ENCODE measurements at places on chromosomes 11 and 22.

GRCh38 chr22:26033071-26033470, 136.2 kb upstream of the SEZ6L start:
- no peak for DNase-seq

DNA sequence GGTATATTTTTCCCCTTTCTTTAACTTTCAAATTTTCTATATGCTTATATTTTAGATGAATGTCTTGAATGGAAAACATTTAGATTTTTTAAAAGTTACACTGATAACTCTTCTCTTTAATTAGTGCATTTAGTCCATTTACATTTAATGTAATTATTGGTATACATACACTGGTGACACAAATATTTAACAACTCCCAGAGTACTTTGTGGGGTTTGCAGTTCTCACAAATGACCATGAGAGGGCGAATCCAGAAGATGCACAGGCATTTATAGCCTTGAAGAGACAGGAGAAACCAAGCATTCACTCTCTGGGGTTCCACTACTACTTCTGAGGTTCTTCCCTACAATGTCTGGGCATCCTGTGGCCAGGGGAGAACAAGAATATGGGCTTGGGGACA, 125.1 kb downstream of the TIMP3 start:
- DNase-seq, result peak; percentile 23

DNA sequence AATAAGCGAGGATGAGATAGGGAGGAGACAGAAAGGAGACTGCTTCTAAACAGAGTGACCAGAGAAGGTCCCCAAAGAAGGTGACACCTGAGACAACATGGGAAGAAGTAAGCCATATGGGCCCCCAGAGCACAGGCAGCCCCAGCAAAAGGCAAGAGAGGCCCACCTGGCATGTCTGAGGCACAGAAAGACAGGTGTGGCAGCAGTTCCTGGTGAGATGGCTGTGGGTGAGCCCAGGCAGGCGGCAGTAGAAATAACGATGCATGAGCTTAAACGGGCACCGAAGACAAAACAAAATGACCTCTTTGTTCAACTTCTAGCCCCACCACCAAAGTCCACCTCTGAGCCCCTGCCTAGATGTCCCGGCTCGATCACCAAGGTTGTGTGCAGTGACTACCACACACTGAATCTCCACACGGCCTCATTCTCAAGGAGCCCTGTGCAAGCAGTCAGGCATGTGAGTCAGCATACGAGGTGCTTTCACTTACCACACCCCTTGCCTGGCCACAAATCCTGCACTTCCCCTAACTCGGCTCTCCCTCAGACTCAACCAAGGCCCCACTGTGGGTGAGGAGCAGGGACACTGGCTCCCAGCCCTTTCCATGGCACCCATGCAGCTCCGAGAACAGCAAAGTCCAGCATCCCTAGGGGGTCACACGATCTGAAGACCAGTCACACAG, 77.6 kb downstream of the PACSIN2 start:
- no peak for DNase-seq

DNA sequence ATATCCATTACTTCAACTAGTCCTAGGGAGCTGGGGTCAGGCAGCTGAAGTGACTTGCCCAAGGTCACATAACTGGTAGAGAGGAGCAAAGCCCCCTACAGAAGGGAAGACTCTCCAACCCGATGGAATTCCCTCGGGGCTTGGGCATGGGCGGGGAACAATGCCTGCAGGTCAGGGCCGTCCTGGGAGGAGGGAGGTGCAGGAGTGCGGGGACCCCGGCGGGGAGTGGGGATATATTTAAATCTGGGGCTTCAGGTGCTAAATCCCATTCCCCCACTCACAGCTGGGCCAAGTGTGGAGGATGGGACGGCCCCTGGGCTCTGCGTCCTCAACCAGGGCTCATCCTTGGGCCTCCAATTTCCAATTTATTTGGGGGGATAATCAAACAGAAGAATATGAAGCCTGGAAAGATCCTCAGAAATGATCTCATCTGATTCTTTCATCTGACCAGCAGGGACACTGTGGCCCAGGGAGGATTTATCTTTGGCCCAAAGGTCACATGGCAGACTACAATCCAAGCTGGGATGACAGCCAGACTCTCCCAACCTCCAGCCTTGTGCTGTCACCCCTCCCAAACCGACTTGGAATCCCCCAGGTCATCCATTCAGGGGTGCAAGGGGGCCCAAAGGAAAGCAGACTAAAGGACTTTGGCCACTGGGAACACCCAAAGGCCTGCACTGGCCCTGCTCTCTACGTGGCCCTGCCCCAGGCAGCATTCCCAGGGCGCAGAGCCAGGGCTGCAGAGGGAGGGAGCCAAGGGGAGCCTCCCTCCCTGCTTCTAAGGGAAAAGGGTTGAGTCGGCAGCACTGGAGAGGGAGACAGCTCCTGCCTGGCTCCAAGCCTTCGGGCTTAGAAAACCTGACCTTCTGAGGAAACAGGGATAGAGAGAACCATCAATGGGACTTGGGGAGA, 8.7 kb upstream of the C1QTNF6 start:
- no peak for DNase-seq

DNA sequence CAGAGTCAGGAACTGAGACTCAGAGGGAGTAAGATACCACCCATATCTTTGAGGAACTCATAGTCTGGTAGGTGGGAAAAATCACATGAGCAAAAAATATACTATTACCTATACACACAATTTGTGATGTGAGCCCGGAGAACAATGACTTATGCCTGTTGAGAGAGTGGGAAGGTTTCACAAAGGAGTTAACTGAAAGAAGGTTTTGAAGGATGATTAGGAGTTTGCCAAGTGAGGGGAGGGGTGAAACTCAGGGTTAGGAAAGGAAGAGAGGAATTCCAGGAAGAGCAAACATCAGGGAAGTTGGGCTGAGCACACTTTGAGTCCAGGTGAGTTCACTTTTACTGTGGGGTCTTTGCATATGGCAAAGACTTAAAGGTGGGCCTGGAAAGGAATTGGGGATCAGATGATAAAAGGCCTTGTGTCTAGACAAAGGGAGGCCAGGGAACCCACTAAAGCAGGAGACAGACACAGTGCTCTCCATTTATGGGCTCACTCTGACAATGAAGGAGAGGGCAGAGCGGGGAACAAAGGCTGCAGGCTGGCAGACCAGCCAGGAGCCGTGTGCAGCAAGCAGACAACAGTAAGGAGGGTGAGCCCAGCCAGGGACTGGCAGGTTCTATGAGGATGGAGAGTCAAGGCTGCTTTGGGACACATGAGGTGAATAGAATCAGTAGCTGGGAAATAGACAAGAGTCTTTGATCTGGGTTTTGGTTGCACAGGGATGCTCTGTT, 33.1 kb downstream of the TSPAN18 start:
- no peak for DNase-seq

DNA sequence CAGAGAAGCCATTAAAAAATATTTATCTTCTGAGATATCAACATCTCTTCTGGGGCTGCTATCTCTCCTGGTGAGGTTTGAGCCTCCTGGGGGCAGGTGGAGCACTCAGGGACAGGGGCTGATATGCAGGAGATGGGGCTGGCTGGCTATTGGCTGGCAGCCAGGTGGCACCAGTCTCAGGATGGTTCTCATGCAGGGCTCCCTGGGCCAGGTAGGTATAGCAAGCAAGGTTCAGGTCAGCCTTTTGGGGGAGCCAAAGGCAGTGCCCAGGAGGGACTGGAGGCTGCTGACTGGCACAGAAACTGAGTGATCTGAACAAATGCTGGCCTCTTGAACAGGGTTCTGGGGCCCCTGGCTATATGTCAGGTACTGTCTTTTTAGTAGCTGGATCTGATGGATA, 29.7 kb upstream of the EMSY start:
- no peak for DNase-seq

GRCh38 chr11:80065086-80065485, 624.3 kb upstream of the TENM4 start:
- DNase-seq, result no peak

GRCh38 chr22:43829904-43830851, 18.1 kb upstream of the EFCAB6 start:
- DNase-seq, result no peak

GRCh38 chr11:95089620-95090542, at the start of gene ENDOD1:
ENDOD1 (plus strand) TSS chr11:95089846; CDS start chr11:95089928, 82 bp downstream.
- DNase-seq, result peak; percentile 84

DNA sequence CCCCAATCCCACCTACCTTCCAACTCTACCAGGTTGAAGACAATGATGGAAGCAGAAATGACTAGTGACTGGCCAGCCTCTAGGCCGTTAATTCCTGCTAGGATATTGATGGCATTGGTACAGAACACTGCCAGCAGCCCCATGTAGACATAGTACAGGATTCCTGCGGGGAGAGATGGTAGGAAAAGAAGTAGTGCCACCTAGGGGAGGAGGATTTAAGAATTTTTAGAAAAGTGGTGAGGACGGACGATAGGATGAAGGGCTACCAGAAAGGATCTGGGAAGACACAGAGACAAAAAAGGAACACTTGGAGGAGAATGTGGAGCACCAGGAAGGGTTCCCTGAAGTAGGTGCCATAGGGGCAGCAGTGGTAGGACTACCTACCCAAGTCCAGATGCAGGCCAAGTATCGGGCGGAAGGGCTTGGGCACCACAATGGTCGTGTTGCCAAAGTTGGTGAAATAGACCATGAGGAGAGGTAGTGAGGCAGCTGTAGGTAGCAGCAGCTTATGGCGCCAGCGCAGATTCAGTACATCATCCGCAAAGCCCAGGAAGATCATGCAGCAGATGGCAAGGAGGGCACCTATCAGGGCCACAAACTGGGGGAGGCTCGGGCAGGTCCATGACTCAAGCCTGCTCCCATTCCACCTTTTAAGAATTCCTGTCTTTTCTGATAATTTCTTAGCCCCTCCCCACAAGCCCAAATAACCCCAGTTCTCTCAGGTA, 1.2 kb downstream of the DPAGT1 start:
- peak; percentile 60 for DNase-seq

DNA sequence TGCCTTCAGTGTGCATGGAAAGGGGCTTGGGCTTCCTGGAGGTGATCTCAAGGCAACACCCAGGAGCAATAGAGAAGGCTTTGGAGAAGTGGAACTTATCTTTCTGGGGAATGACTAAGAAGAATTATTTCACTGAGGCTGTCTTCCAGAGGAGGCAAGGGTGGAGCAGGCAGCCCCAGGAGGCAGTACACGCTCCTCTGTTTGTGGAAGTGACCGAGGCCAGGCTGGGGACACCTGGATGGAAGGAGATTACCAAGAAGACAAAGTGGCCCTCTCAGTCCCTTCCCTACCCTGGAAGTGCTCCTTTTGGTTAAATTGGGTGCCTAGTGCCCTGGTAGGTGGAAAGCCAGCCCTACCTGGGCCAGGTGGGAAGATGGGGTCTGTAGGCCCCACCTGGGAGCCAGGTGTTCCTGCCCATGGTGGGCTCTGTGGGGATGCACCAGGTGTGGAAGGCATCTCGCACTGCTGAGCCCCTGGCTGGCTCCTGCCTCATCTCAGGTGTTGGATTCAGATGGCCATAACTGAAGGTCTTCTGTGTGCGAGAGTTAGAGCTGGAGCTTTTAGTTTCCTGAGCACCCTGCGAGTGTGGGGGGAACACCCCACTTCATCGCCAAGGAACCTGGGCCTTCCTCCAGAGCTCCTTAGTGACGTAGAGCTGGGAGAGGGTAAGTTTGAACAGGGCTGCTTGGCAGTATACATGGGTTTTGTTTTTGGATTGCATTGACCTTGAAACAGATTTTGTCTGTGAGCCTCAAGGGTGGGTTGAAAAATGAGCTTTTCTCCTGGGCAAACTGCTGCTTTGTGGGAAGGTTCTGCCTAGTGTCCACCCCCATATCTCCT, 46.1 kb downstream of the MICAL2 start:
- DNase-seq, result no peak

GRCh38 chr22:46895753-46896152, 133.3 kb downstream of the TBC1D22A start:
- DNase-seq, result no peak

DNA sequence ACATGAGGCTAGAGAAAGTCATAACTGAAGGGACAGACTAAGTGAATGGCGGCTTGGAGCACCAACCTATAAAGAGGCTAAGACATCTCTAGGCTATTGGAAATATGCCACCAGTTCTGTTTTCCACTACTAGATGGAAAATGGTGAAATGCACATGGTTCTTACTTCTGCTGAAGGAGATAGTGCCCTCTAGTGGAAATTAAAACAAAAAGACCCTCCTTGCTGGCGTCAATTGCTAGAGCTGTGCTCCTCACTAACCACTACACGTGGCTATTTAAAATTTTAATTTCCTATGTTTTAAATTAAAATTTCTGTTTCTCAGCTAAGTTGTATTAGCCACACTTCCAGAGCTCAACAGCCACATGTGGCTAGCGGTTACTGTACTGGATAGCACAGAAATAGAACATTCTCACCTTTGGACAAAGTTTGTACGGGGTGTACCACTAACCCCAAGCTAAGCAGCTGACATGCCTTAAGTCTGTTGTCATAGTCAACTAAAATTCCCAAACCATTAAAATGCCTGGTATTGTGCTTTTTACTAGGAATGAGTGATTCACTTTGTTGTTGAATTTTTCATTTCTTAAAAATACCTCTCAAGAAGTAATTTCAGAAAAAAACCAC, 34.1 kb upstream of the CALCA start:
- DNase-seq, result no peak

DNA sequence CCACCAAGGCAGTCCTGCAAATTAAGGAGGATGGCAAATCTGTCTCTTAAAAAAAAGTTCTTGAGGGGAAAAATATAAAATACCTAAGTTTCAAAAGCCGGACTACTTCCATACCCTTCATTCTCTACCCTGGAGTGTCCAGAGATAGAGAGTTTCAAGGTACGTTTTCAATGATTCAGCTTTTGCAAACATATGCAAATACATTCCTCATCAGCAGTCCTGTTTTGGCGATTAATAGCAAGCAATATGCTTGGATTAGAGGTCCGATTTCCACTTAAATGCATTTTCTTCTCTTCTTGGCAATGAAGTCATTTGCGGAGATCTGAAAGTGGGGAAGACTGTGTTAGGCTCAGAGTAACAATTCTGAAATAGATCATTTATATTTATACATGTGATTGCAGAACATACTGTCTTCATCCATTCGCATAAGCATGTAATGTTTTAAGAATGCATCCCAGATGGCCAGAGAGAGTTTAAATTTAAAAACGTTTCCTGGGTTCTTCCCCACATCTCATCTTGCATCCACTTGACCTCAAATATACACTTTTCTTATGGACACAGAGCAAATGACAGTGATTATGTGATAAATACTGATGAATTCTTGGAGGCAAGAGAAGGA, 13.8 kb upstream of the TFIP11 start:
- DNase-seq, result no peak

- no peak for DNase-seq
Observed at GRCh38 chr22:46509416-46510089, 27.9 kb downstream of the CELSR1 start.

GRCh38 chr11:125346565-125347260, 149.4 kb downstream of the FEZ1 start:
- no peak for DNase-seq
